Cardiac muscle cell (in vitro differentiated cells and primary cell): ENCODE measurements at places on chromosomes 4 and X. TPM values are rescaled to one million over a fixed set of nuclear protein-coding genes. Genes with fewer than 3 reads are reported as not detected.

The RNF212 gene
- total RNA-seq = 0.11 and 0.80 TPM in 2 replicates

The XAGE1A gene
- total RNA-seq = not detected in 2 replicates

The SATL1 gene
- total RNA-seq = 0.60 and 0.99 TPM in 2 replicates

The ARMCX1 gene
- 33.8 and 40.8 TPM in 2 replicates for total RNA-seq

The VSIG1 gene
- total RNA-seq = 0.07 TPM in 1 of 2 replicates, not detected in the other
